ENCODE measurements at places on chromosomes 12 and 14.

DNA sequence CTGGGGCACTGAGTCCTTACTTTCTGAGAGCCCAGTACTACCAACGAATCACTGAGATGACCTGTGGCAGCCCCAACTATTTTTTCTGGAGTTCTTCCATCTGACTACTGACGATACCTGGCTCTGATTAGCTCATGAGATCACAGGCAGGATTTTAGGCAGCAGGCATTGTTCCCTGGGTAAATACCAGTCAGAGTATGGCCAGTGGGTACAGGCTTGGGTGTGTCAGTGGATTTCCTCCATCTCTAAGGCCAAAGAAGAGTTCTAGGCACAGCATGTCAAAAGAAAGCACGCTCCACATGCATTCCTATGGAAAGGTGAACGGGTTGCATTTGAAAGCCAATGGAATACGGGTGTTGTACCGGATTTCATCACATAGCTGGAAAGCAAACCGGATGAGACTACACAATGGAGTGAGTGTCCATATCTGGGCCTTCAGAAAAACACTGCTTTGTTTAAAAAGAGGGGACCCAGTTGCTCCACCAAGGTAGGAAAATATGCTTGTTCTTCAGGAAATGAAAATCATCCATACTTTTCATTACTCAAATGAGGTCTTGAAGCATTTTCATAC, 55.0 kb downstream of the PAX9 start:
- no peaks in the 10 kb centered on the region for H3K27me3 ChIP-seq
- no peaks in the 10 kb centered on the region for H3K4me1 ChIP-seq
- H3K36me3 ChIP-seq = no peaks in the 10 kb centered on the region
- no peak overlapping the region for H3K27ac ChIP-seq

DNA sequence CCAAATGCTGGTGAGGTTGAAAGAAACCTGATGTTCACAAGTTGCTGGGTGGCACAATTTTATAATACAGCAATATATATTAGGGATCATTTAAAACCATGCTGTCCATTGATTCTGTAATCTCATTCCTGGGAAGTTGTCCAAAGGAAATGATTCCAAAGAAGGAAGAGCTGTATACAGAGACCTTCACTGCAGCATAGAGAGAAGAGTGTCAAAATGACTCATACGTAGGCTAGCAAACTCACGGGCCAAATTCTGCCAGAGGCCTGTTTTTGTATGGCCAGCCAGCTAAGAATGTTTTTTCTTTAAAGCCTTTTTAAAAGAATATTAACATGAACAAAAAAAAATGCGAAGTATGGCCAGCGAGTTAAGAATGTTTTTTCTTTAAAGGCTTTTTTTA, 69.2 kb upstream of the MED13L start:
- H3K27me3 ChIP-seq = no peaks in the 10 kb centered on the region
- no peak for DNase-seq
- H3K27ac ChIP-seq = no peak overlapping the region
- no peaks in the 10 kb centered on the region for H3K36me3 ChIP-seq
- H3K4me3 ChIP-seq = no peak overlapping the region
- no peaks in the 10 kb centered on the region for H3K4me1 ChIP-seq

DNA sequence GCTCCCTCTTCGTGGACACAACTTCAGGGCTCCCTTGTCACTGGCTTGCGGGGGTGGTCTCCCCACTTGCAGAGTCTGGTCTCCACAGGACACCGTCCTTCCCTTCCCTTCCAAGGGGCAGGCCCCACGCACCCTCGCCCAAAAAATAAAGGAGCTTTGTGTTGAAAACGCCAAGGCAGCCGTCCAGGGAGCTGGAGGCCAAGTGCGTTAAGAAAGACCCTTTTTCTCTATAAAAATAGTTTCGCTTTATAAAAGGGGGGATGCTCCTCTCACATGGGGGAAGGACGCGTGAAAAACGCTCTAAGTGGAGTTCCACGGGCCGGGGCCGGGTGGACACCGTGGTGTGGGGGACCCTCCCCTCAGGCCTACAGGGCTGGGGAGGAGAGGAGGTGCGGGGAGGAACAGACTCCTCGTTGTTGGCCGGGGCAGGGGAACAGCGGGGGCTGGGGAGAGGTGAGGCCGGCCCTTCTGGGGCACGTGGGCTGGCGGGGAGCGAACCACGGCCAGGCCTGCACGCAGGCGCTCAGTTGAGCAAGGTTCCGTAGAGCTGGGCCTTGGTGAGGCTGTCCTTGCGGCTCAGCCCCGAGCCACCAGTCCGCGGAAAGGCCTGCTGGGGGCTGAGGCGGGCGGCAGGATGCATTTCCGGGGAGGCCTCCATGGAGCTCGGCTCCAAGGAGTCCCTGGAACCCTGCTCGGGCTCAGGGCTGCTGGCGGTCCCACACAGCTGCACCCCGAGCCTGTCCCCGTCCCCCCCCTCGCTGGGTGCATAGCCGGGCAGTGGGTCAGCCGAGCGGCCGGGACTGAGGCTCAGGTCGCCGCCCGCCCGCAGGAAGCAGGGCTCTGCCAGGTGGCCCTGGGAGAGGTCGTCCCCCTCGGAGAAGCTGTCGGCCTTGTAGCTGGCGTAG, 49.5 kb downstream of the BEGAIN start:
- H3K27me3 ChIP-seq = no peaks in the 10 kb centered on the region
- no peaks in the 10 kb centered on the region for H3K36me3 ChIP-seq
- no peak for DNase-seq

DNA sequence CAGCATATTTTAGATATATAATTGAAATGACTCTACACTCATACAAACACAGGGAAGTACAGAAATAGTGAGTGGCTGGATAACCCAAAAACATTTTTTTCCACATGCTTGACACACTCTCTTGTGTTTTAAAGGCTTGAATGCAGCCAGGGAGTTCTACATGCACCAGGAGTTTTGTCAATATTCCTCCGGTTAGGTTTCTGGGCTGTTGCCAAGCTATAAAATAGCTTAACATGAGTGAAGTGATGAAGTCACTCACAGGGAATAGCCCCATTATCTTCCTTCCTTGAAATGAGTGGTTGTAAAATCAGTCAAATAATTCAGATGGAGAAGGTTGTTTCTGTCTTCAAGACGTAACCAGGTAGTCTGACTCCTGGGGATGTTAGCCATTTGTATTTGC, 582.7 kb downstream of the SLC6A15 start:
- no peaks in the 10 kb centered on the region for H3K27me3 ChIP-seq
- no peaks in the 10 kb centered on the region for H3K4me1 ChIP-seq

DNA sequence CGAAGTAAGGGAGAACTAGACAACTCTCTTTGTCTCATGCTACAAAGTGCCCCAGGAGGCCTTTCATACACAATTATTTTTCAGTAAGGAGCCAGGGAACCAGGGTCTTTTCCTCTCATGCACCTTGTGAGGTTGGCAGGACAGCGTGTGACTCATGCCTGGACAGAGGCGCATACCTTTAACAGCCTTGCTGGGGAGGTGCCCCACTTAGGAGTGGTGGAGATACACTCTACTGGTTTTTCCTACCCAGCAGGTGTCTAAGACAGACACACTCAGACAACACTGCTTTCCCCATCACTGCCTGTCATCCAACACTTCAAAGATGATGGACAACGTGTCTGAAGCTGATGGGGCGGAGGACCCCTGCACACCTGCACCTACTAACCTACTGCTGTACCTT, 49.1 kb downstream of the B4GALNT3 start:
- H3K36me3 ChIP-seq = no peaks in the 10 kb centered on the region
- no peak overlapping the region for H3K4me3 ChIP-seq
- peaks cover 2% of the 10 kb centered on the region for H3K27me3 ChIP-seq
- H3K27ac ChIP-seq = no peak overlapping the region
- H3K4me1 ChIP-seq = no peaks in the 10 kb centered on the region

GRCh38 chr12:21788089-21788983, 13.8 kb upstream of the KCNJ8 start:
- DNase-seq = no peak
- no peaks in the 10 kb centered on the region for H3K36me3 ChIP-seq
- no peak overlapping the region for H3K4me3 ChIP-seq
- H3K27ac ChIP-seq = no peak overlapping the region
- H3K27me3 ChIP-seq = no peaks in the 10 kb centered on the region
- no peaks in the 10 kb centered on the region for H3K4me1 ChIP-seq
